ENCODE measurements at places on chromosomes 3 and 15.

GRCh38 chr3:120908795-120909601 is 993 bp downstream of the STXBP5L start:
- no peak for DNase-seq

DNA sequence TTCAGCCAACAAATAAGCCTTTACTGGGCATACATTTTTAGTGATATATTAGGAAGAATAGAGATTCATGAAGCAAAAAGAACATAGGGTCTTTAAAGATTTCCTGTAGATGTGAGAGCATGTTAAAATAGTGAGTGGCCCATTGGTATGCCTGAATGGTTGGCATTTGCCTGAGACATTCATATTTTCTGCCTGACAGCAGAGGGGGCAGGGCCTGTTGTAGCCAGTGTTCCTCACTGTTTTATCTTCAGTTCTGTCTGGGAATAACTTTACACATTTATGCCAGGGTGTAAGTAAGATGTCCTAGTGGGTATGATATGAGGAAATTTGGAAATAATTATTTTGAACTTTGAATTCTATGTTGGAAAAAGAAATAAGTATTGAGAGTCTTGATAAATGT is 704.7 kb upstream of the ARPP21 start:
- no peak for DNase-seq

DNA sequence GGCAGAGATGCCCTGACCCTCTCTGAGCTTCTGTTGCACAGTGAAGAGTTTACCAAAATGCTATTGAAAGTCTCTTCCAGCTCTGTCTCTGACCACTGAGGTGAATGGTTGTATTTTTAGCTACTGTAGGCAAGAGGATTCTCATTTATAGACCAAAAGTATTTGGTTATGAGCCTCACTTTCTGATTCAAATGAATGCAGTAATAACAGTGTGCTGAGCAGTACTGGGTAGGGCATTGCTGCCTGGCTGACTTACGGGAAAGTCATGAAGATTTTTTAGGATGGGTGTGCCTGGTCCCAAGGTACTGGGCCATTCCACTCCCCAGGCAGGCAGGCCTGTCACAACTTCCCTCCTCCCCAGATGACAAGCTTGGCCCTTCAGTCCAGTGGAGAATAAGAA is 15.5 kb downstream of the PLA1A start:
- no peak for DNase-seq

DNA sequence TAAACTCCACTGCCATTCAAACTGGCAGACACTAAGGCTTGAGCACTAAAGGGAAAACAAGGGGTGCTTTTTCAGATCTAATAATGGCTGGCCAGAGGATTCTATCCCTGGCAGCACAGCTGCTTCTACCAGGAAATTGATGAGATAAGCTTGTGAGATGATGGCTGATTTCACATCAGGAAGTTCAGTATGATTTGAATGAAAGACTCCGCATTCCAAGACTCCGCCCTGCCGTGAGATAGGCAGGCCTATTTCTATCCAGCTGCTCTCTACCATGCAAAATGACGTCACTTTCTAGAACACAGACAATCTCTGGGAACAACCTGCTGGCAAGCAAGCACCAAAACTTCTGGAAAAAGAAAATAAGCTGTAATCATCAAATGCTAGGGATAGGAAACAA is 171.8 kb downstream of the WDR76 start:
- no peak for DNase-seq

- DNase-seq: no peak
These were observed 110.4 kb downstream of the WNT7A start for GRCh38 chr3:13769422-13769821.

- DNase-seq: no peak
These were observed 346.2 kb downstream of the SLC9A9 start for GRCh38 chr3:143502081-143502480.

- no peak for DNase-seq
These were observed 32.5 kb upstream of the CHRNB4 start for GRCh38 chr15:78673476-78673875.

GRCh38 chr3:43191116-43191515 is 85.2 kb upstream of the POMGNT2 start:
- DNase-seq: no peak

DNA sequence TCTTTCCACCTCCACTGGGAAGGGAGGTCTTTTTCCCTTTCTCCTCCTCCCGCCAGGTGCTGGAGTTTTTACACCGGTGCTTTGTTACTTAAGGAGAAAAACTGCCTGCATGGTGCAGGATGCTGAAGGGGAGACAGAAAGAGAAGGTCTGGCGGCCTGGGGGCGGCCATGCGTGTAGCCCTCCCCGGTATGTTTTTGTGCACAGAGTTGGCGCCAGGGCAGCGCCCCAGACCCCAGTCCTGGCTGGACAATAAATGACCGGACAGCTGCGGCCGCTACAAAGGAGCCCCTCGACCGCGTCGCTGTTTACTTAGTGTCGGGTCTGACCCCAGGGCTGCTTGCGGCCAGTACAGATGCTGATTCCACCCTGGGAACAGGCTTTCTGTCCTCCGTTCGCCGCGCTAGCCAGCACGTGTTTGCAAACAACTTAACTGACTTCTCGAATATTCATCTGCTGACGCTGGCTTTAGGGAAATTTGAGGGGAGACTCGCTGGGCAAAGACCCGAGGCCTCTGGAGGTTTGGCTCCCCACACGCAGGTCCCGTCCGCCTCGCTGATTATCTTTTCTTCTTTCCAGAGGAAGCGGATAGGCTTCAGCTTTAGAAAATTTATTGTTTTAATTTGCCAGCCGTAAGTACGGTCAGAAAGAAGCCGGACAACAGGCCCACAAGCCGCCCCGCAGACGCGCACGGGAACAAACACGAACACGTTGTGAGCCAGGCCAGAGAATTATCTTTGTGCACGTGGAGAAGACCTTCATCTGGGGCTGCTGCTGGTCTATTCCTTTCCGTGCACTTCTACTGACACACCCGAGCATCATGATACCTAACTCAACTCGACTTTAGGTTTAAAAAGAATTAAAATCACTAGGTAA is 46.9 kb downstream of the ZIC4 start:
- no peak for DNase-seq

DNA sequence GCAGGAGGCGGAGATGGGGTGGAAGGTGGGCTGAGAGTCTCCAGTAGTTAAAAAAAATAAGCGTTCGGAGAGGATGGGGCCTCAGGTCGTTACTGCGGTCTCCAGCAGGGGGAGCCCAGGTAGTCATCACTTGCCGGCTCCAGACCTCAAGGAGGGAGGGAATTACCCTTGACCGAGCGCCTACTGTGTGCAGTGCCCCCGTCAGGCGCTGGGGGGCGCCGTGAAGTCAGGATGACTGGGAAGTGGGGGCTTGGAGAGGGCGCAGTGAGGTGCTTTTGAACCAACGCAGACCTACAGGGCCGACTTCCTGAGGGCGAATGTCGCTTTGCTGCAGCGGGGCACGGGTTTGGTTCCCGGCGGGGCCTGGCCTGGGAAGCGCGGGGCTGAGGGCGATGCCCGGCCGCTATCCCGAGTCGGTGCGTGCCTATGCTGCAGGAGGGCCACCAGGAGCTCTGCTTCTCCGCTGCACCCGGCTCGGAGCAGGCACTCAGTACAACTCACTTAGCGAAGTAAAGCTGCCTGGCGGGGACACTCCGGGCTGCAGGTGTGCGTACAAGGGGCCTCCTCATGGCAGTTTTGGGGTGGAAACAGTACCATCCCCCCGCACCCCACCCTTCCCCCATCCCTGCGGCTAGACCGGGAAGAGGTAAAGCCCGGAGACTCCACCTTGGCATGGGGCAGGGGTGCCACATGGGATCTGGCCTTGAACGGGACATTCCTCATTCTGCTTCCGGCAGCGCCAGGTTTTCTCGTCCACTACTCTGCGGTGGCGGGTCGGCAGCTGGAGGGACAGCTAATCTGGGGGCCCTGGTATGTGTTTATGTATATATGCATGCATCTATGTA is 79.8 kb downstream of the RHCG start:
- DNase-seq: peak; percentile 97

GRCh38 chr3:172152874-172153273 is 113.5 kb downstream of the FNDC3B start:
- no peak for DNase-seq

GRCh38 chr3:195385526-195385925 is 57.3 kb downstream of the ACAP2 start:
- no peak for DNase-seq

GRCh38 chr3:64556046-64556445 is 131.8 kb downstream of the ADAMTS9 start:
- DNase-seq: no peak

GRCh38 chr3:100776746-100777145 is 67.5 kb downstream of the TFG start:
- peak; percentile 23 for DNase-seq

GRCh38 chr3:192750201-192750600 is 22.9 kb upstream of the FGF12 start:
- no peak for DNase-seq

DNA sequence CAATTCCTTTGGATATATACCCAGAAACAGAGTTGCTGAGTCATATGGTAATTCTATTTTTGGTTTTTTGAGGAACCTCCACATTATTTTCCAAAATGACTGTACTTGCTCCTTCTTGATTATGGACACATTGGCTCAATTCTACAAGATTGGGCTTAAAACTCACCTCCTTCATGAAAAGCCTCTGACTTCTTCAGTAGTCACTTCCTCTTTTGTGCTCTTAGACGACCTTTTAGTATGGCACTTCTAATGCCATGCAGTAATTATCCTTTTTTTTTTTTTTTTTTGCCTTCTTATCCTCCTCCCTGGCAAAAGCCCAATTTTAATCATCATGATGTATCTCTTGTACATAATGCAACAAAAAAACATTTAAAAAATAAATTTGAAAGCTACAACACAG is 33.0 kb upstream of the ABHD17C start:
- DNase-seq: no peak

DNA sequence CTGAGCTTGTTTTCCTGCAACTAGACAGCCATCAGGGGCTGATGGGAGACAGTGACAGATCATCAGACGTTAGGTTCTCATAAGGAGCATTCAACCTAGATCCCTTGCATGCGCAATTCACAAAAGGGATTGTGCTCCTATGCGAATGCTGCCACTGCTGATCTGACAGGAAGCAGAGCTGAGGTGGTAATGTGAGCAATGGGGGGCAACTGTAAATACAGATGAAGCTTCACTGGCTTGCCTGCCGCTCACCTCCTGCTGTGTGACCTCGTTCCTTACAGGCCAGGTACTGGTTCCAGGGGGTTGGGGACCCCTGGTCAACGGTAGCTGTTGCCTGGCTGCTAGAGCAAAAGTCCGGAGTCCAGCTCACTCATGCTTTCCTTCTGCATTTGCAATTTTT is 26.4 kb upstream of the KCNAB1 start:
- no peak for DNase-seq

- no peak for DNase-seq
These were observed 8.8 kb downstream of the PDCD6IP start for GRCh38 chr3:33807191-33807590.

DNA sequence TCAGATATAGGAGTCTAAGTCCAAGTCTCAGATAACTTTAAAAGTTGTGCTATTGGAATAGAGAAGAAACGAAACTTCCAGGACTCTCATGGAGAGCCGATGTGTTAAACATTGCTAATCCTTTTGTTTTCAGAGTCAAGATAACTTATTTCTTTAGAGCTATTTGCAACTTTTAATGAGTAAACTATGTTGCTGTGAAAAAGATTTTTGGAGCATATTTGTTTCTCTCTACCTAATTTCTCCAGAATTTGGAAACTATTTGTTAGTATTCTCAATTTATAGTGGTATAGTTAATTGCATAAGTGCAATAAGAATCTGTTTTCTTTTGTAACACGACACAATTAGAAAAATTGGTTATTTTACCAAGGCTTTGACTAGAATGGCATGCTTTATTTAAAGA is 588.9 kb downstream of the NTRK3 start:
- no peak for DNase-seq

- no peak for DNase-seq
These were observed 24.5 kb downstream of the MAP2K1 start for GRCh38 chr15:66411190-66411589.

- no peak for DNase-seq
These were observed 3.2 kb upstream of the GPR171 start for GRCh38 chr3:151206201-151206600.

- DNase-seq: peak; percentile 21
These were observed 2.5 kb downstream of the PDZRN3 start for GRCh38 chr3:73622091-73622805.

DNA sequence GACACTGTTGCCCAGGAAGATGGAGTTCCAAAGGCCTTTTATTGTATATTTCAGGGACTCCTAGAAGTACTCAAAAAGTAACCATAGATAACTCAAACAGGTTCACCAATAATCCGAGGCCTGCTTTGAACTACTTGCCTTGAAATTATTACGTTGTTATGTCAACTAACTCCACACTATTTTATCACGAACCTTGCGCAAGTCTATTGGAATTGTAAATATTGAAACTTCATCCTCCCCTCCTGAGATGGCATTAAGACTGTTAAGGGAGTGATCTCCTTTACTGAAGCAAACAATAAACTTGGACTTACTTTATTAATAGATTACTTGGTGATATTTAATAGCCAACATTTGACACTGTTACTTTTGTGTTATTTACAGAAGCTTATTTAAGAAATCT is 199.6 kb upstream of the GADL1 start:
- DNase-seq: peak; percentile 65

DNA sequence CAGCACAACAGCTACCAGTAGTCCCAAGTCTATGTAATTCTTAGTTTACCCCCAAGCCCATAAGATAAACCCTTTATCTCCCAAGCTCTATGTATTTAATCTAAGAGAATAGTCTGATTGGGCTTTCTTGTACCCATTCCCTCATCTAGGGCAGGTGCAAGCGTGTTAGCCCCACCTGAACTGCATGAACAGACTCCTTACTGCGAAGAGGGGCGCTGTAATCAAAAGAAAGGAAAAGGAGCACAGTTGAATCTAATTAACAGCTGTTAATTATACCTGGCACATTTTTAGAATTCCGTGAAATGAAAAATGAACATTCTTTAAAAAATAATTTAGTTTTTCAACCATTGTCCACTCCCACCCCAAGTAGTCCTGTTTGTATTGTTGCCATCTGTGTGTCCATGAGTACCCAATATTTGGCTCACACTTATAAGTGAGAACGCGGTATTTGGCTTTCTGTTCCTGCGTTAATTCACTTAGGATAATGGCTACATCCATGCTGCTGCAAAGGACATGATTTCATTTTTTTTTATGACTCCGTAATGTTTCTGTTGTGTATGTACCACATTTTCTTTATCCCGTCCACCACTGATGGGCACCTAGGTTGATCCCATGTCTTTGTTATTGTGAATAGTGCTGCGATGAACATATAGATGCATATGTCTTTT is 26.5 kb upstream of the NEDD4 start:
- DNase-seq: no peak

DNA sequence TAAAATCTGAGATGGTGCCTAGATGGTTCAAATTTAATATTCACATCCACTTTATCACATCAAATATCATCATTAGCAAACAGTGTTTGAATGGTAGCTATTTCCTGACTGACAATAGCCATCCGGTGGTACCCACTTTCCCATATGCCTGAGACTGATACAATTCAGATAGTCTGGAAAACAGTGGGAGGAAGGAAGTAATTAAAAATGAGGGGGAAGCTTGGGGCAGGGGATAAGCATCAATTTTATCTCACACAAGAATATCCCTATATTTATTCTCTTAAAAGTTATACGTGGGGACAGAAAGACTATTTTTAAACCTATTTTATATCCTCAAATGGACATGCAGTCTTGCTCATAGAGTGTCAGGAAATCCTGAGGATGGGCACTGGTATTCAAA is 122.5 kb upstream of the GAP43 start:
- no peak for DNase-seq
